ENCODE measurements at places on chromosomes 5 and 9. TPM values are rescaled to one million over a fixed set of nuclear protein-coding genes. Genes with fewer than 3 reads are reported as not detected.

DNA sequence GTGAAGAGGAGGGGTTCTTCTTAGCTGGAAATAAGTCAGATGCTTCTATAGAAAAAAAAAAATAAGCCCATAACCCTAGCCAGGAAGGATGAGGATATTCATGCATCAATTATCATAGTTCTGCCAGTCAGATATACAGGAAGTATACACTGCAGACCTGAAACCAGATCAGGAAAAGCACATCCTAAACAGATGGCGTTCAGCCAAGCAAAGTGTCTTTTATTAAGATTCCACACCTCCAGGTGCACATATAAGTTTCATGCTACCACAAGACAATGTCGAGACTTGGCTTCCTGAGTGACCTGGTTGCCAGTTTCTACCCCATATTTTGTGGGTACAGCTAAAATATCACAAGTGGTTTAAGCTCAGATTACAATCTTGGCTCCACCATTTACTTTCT lies 108.3 kb downstream of the CETN3 start:
- no peak for DNase-seq

GRCh38 chr9:136372561-136373299 lies 739 bp downstream of the CARD9 start:
- no peak for DNase-seq

DNA sequence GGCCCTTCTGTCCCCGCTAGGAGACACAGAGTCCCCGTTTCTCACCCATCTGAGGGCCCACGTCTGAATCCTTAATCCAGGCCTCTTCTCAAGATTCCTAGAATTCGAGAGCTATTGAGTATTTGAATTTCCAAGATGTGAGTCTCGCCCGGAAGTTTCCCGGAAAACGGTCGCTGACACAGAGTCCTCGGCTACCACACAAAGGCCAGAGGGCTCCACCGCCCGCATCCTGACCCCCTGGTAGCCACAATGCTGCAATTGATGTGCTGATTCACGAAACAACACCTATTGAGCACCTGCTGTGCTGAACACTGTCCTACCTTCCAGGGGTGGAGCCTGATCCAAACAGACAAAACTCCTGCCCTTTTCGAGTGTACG lies 670 bp upstream of the FBP1 start:
- no peak for DNase-seq

OR1J4 gene
- 0.50 TPM for total RNA-seq

TNFSF8 gene
- 45.7 TPM for total RNA-seq

DNA sequence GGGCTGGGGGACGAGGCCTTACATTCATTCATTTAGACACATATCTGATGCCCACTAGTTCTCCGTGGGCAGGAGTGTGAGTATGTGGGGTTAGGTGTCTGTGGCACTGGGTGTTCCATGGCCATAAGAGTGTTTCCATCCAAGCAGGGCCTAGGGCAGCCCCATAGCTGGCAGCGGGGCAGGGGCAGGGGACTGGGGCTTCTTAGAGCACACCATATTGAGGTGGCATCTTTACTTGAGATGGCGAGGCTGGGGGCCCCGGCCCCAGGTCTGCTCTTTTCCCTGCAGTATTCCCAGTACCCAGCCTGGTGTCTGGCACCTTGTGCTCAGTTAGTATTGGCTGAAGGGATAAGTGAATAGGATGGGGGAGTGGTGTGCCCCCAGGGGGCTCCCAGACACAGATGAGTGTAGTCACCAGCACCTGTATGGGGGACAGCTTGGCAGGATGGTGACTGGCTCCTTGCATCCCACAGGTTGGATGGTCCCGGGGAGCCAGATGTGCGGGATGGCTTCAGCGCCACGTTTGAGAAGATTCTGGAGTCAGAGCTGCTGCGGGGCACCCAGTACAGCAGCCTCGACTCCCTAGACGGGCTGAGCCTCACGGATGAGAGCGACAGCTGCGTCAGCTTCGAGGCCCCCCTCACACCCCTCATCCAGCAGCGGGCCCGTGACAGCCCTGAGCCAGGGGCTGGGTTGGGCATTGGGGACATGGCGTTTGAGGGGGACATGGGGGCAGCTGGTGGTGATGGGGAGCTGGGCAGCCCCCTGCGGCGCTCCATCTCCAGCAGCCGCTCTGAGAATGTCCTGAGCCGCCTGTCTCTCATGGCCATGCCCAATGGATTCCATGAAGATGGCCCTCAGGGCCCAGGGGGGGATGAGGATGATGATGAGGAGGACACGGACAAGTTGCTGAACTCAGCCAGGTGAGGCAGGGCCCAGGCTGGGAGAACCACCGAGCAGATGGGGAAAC lies 17.5 kb downstream of the PSD2 start:
- no peak for DNase-seq

GRCh38 chr9:93640027-93640426 lies 63.6 kb downstream of the PHF2 start:
- no peak for DNase-seq

ENTREP1 gene
- total RNA-seq: 0.77 TPM

DNA sequence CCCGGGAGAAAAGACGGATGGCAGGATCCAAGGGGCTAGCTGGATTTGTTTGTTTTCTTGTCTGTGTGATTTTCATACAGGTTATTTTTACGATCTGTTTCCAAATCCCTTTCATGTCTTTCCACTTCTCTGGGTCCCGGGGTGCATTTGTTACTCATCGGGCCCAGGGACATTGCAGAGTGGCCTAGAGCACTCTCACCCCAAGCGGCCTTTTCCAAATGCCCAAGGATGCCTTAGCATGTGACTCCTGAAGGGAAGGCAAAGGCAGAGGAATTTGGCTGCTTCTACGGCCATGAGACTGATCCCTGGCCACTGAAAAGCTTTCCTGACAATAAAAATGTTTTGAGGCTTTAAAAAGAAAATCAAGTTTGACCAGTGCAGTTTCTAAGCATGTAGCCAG lies 94.2 kb downstream of the SYK start:
- DNase-seq: no peak

GRCh38 chr9:116137581-116137980 lies 16.0 kb upstream of the PAPPA start:
- DNase-seq: no peak

MCIDAS gene
- total RNA-seq: not detected

PCDHA10 gene
- total RNA-seq: not detected

GRCh38 chr9:99387431-99387830 lies 165.3 kb downstream of the SEC61B start:
- no peak for DNase-seq

GRCh38 chr9:94584555-94584954 lies 9.1 kb downstream of the FBP2 start:
- no peak for DNase-seq

DAB2IP gene
- not detected for total RNA-seq

GRCh38 chr5:97098922-97099321 lies 43.5 kb downstream of the LIX1 start:
- DNase-seq: no peak

DNA sequence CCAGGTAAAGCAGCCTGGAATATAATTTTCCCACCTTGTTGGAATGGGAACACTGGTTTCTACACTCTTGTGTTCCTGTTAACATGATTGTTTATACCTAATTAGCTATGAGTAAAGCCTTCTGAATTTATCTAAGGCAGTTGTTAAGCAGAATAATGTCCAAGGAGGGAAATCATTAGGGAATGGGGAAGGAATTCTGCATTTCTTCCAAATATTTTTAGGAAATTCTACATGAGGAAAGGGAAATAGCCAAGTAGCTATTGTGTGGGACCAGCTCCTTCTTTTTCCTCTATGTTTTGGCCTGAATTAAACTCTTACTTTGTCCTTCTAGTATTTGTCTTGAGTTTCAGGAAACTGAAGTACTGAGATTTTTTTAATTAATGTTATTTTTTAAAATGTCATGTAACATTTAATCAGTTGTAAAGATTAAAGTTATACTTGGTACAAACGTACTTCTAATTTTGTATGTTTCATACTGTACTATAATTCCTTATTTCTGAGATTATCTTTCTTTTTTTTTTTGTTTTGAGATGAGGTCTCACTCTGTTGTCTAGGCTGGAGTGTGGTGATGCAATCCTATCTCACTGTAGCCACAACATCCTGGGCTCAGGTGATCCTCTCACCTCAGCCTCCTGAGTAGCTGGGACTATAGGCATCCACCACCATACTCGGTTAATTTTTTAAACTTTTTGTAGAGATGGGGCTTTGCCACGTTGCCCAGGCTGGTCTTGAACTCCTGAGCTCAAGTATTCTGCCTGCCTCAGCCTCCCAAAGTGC lies 28.5 kb downstream of the ANKDD1B start:
- DNase-seq: no peak

- DNase-seq: no peak
Observed at GRCh38 chr5:80622756-80623155, 31.7 kb upstream of the MSH3 start.

GRCh38 chr9:396396-396795 lies 181.7 kb downstream of the DOCK8 start:
- DNase-seq: no peak

DNA sequence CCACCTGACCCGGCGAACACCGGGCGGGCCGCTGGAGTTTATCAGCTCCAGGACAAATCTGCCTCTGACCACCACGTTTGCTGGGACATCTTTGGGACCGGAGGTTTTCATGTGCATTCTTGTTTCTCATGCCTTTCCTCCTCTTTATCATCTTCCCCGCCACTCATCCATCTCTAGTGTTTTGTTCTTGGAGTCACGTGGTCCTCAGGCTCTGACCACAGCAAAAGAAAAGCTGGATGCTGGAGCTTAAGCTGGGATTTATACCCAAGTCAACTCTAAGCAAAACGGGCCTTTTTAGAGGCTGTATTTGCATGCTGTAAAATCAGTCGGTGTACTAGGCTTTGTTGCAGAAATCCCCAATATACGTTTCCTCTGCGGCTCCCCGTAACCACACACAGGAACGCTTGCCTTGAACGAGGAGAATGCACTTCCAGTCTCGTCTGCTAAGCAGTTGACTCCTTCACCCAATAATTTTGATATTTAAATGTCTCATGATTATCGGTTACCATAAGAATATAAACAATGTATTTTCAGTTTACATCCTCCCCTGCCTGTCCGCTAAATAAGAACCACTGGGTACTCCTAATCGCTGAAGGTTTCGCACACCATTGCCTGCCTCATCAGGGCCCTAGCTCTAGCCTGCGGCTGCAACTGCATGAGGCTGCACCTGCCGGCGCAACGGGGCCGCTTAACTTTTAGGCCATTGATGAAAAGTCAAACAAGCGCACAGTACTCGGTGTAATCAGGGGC lies 560 bp upstream of the NDUFS6 start:
- DNase-seq: peak; percentile 44

DNA sequence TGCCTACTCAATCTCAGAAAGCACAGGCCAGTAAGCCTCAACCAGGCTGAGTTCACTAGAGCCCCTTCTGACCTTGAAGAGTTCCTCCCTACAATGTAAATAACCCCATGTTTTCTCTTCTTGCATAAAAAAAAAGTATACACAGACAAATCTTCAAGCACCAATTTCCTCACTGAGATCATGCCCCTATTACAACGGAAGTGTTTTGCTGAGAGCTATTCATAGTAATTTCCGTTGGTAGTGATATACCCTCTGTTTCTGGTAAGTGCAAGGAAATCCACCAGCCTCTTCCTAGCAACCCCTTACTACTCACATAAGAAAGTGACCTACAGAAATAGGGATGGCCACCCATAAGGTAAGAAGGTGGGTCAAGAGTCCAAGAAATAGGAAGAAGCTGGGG lies 76.4 kb upstream of the TARS1 start:
- no peak for DNase-seq

ANKRD18A gene
- total RNA-seq: 21.0 TPM
